ENCODE measurements at places on chromosomes 2 and 18.

DNA sequence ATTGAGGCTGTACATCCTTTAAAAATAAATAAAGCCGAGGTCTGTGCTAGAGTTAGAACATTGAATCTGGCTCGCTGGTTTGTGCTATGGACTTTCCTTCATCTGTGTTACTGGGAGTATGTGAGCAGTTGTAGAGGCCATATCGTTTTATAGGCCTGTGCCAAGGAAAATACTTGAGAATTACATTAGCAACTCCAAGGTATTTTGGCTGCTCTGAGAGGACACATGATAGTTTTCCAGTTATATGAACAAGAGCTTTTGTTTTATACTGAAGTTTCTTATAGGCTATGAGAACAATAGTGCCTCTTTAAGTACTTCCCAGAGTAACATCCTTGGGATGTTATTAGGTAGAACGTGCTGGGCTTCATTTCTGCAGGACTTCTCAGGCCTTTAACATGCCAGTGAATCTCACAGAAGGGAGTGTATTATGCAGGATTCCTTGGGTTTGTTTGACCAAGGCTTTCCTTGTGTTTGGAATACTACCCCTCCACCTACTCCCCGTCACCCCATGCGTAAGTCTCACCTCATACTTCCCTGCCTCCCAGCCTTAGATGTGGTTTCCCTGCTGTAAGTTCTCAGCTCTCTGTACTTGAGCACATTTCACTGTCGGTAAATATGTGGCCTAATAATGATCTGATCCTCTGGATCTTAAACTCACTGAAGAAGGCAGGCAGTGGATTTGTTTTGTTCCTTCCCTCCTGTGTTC lies 21.0 kb downstream of the TCF7L1 start:
- DNase-seq: no peak

DNA sequence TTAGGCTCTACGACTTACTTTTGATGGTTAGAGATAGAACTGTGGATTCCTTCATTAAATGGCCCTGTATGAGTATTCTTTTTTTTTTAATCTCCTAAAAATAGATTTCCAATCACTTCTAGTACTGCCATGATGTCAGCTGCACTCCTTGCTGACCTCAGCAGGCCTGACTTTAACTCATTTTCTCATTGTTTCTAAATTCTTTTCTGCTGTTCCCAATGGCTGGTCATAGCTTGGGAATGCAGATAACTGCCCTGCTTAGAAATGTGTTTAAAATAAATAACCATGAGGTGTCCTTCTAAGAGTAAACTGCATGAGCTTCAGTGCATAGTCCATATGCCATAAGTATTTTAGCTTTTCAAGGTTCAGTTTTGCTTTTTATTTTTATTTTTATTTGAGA lies 15.7 kb downstream of the CCDC85A start:
- no peak for DNase-seq

- DNase-seq: no peak
Observed at GRCh38 chr18:53153281-53153680, 813.3 kb downstream of the DCC start.

DNA sequence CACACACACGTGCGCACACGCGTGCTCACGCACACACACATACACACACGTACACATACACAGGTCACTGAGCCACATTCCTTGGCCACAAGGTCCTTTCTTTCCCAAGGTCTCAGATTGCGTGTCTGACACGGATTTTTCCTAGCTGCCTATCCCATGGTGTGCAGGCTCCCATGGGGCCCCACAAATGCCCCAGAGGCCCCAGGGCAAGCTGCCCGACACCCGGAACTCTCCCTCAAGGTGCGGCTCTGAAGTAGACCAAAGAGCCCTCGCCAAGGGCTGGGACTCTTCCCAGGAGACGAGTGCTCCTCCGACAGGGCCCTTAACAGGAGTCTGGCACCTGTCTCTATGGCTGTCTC lies 46.7 kb downstream of the SDC1 start:
- DNase-seq: no peak

GRCh38 chr2:95500854-95501253 lies 16.3 kb upstream of the TRIM43B start:
- DNase-seq: no peak

DNA sequence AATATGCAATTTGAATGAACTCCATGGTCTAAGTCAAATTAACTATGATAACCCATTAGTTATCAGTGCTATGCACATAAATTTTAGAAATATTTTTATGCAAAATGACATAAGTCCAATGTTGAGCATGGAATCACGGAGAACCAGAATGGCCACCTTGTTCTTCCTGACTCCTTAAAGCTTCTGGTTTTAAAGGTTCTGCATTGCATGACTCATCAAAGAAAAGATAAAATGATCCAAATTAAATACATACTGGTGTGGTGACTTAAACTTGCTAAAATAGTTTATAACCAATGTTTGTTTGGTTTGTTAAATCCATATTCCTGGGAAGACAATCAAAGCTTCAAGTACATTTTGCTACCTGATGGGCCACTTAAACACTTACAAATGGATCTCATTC lies 1146.9 kb upstream of the NRXN1 start:
- DNase-seq: no peak

DNA sequence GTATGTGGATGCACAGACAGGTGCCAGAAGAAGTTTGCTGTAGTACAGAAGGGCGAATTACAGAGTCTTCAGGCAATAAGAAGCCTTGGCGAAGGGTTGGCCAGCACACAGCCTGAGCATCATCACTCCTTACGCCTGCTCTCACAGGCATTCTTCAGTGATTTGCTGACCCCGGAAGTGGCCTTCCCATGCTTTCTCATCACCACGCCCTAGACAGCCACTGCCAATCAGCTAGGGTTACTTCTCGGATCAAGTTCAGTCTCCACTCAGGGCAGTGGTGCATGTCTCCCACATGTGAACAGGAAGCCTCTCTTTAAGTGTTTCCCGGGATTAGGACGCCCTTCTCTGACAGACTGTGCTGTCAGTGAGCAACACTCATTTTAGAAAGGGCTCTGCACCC lies 81.8 kb downstream of the C1QL2 start:
- no peak for DNase-seq

DNA sequence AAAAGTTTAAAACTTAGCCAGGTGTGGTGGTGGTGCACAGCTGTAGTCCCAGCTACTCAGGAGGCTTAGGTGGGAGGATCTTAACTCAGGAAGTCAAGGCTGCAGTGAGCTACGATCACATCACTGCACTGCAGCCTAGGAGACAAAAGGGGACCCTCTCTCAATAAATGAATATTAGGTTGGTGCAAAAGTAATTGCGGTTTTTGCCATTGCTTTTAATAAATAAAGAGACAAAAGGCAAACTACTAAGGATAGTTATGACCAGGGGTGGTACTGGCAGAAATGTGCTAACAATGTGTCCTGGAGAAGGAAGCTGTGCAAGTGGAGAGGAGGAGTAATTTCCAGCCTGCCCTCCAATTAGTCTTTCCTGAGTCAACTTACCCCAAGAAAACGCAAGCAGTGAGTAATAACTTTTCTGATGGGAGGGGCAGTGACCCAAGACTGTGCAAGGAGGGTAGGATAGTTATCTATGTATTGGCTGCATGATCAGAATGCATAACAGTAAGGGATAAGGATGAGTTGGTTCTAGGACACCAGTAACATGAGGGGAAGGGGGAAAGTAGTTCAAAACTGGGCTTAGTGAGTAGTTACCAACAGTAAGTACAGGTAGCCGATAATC lies 1.5 kb downstream of the EXOC6B start:
- DNase-seq: no peak

DNA sequence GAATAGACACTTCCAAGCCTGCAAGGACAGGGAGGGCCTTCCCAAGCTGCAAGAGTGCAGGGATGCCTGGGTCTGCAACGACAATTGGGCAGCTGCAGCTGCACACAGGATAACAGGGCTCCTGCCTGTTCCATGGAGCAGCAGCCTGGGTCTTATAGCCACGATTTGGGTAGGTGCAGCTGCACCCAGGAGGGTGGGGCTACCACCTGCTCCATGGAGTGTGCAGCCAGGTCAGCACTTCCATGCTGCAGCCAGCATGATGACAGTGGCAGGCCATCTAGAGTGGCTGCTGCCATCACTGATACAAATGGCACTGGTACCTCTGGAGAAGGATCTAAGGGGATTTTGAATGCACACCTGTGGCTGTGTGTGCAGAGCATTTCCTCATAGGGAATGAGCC lies 528.5 kb downstream of the DSC3 start:
- no peak for DNase-seq

All from NCI-H774 (cell line).